ENCODE measurements at places on chromosomes 7 and 10. TPM values are rescaled to one million over a fixed set of nuclear protein-coding genes. Genes with fewer than 3 reads are reported as not detected.

PAPSS2 gene
- 136 TPM for polyA plus RNA-seq

ARHGEF35 gene
- polyA plus RNA-seq, result 0.37 TPM

GBX1 gene
- polyA plus RNA-seq, result not detected

OR2A42 gene
- polyA plus RNA-seq, result 0.02 TPM

HTR7 gene
- polyA plus RNA-seq, result 0.17 TPM

NPY4R2 gene
- 0.07 TPM for polyA plus RNA-seq

CYP26C1 gene
- 0.05 TPM for polyA plus RNA-seq

KLF14 gene
- not detected for polyA plus RNA-seq

ZNF487 gene
- 4.5 TPM for polyA plus RNA-seq

KCNH2 gene
- 0.02 TPM for polyA plus RNA-seq

TRIM50 gene
- not detected for polyA plus RNA-seq

HYAL4 gene
- not detected for polyA plus RNA-seq

AKR1D1 gene
- polyA plus RNA-seq, result not detected

R3HCC1L gene
- 11.6 TPM for polyA plus RNA-seq

HOXA7 gene
- polyA plus RNA-seq, result 4.4 TPM

Measured in BJ (cell line).